ENCODE measurements at places on chromosomes 2 and 18. TPM values are rescaled to one million over a fixed set of nuclear protein-coding genes. Genes with fewer than 3 reads are reported as not detected.
A peak's percentile ranks its signal among the peaks of the same experiment; 100 is the strongest.

RAB6D gene
- total RNA-seq: not detected

TET3 gene
- 15.2 TPM for total RNA-seq

HOXD3 gene
- total RNA-seq: not detected

- no peaks in the 10 kb centered on the region for H3K36me3 ChIP-seq
- no peak overlapping the region for H3K4me3 ChIP-seq
- peaks cover 37% of the 10 kb centered on the region for H3K27me3 ChIP-seq
- no peak overlapping the region for H3K27ac ChIP-seq
These were observed 3.9 kb upstream of the TNFRSF11A start for GRCh38 chr18:62321201-62321600.

GRCh38 chr18:46250084-46250811, 146.1 kb downstream of the HAUS1 start:
- H3K27ac ChIP-seq: peak overlapping the region; percentile 88
- no peaks in the 10 kb centered on the region for H3K27me3 ChIP-seq
- DNase-seq: peak; percentile 66
- H3K36me3 ChIP-seq: peaks cover 25% of the 10 kb centered on the region
- H3K4me3 ChIP-seq: peak overlapping the region; percentile 60

DNA sequence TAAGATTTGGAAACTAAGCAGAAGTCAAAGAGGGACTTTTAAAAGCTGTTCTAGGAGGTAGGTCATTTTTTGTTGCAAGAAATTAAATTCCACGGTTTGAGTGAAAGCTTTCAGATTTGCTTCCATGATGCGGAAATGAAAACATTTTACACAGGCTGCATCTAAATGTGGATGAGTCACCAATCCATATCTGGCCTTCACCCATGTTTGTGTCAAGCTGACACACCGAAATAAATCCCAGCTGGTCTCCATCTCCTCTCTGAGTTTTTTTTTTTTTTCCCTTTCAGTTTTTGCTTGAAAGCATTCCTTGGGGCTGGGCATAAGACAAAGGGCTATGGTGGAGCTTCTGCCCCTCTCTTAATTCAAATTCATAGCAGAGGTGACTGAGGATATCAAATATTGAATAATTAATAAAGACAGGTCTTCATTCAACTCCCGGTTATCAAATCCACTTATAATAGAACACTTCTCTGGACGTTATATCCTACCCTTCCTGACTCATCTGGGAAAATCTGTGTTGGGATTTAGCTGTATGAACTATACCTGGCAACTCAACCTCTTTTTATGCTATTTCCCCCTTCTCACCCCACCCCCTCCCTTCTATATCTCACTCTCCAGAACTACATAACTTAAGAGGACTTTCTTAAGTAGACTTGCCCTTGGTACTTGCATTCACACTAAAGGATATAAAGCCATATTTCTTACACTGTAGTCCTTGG, 558.3 kb upstream of the GCFC2 start:
- no peaks in the 10 kb centered on the region for H3K36me3 ChIP-seq
- H3K27ac ChIP-seq: no peak overlapping the region
- no peaks in the 10 kb centered on the region for H3K4me1 ChIP-seq
- no peak overlapping the region for H3K4me3 ChIP-seq
- no peaks in the 10 kb centered on the region for H3K27me3 ChIP-seq

CMPK2 gene
- 7.7 TPM for total RNA-seq
